ENCODE measurements at places on chromosomes 16 and 17.

DNA sequence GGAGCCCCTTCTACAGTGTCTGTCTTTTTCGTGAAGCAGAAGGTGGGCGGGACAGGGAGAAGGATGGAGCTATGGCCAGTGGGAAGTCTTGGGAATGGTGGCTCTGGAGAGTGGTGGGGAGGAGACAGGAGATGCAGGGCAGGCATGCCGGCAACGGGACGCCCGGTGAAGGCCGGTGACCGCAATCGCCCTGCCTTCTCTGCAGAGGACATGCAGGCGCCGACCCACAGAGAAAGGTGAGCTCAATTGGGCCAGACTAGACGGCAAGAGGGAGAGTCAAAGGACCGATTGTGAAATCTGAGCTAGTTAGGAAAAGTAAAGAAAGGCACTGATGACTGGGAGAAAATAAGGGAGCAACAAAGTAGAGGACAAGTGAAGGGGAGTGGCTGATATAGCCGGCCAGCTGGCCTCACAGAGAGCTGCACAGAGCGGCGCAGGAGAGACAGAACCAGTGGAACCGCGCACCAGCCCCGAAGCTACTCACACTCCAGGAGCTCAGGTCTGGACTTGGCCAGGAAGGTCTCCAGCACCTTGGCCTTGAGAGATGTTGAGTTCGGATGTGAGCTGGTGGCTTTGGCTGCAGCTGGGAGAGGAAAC lies 18.9 kb downstream of the TRIM25 start:
- no peak for DNase-seq

DNA sequence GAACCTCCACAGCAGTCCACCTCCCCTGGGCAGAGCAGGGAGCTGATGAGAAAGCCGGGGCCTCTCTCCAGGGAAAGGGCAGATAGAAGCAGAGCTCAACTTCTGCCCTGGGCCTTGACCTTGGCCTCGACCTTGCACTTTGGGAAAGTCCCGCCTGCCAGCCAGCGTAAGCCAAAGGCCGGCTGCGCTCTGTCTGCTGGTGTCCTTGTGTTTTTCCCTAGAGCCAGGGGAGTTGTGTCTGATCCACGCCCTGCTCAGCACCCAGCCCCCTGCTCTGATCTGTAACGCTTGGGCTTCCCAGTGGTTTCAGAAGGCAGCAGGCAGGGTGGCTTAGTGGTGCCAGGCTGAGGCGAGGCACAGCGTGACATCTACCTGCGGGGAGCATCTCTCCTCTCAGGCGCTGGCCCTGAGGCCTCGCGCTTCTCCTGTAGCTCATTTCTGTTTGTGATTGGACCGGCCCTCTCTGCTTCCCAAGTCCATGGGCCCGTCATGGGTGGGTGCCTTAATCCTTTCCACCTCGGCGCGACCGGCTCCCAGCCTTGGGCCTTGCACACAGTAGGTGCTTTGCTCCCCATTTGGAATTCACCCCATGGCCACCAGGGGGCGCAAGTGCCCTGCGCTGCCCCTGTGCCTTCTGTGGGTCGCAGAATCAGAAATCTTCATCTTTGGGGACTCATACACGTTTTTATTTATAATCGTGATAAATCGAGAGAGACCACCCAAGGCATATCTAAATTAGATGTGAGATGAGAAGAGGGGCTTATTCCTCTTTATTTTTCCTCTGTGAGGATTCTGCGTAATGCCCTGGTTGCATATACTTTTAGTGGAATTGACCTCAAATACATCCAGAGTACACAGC lies 24.2 kb downstream of the SGSH start:
- no peak for DNase-seq

DNA sequence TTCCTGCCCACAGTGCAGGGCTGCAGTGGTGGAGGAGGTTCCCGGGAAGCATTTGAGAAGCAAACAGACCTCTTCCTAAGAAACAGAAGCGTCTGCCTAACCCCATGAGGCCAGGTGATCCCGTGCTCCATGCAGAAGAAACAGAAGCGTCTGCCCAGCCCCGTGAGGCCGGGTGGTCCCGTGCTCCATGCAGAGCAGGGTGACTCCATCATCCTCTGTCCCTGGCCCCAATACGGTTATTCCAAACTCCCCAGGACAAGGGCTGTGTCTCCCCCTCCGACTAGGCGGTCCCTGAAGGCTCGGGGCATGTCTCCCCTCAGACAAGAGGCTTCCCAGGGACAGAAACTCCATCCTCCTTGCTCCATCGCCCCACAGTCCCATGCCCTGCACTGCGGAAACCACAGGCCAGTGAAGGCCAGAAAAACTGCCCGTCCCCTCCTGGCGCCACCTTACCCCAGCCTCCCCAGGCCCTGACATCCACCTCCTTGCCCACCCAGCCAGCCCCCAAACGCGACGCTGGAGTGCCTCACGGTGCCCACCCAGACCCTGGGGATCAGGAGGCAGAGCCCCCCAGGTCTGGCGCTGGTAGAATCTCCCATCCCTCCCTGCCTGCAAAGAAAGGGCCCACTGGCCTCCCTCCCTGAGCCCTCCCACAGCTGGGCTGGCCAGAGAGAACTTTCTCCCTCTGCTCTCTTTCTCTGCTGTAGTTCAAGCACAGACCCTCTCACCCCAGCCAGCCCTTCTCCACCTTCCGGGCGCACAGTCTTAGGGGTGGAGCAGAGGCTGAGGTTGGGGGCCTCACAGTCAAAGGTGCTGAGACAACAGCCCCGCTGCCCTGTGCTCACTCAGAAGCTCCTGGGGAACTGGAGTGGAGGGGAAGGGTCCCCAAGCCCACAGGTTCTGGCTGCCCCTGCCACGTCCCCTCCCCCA lies 30.6 kb upstream of the KRT17 start:
- no peak for DNase-seq

GRCh38 chr17:75271955-75272847 lies 1.2 kb upstream of the MIF4GD start:
- DNase-seq = peak; percentile 30

DNA sequence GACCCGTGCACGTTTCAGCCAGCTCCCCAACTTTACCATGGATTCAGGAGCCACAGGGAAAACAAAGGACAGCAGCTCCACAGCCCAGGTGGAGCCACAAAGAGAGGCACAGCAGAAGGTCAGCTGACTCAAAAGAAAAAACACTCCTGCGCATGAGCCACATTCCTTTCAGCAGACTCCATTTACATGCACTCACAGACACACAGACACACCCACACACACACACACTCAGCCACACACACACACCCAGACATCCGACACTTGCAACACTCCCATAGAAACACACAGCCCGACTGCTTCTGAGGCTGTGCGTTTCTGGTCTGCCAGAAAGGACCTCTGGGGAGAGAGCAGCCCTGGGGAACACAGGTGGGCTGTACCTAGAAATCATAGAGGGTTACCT lies 2335.5 kb downstream of the TP53TG3F start:
- no peak for DNase-seq
